ENCODE measurements at places on chromosomes 2 and 18.

DNA sequence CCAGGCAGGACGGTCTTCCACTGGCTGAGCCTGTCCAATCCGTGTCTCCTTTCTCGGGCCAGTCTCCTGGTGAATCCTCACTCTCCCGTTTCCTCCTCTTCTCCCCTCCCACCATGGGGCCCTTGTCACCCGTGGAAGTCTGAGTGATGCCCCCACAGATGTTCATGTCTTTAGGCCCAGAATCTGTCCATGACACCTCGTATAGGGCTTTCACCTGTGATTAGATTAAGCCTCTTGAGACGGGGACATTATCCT, 193.5 kb downstream of the ZFP36L2 start:
- DNase-seq = peak; percentile 55

DNA sequence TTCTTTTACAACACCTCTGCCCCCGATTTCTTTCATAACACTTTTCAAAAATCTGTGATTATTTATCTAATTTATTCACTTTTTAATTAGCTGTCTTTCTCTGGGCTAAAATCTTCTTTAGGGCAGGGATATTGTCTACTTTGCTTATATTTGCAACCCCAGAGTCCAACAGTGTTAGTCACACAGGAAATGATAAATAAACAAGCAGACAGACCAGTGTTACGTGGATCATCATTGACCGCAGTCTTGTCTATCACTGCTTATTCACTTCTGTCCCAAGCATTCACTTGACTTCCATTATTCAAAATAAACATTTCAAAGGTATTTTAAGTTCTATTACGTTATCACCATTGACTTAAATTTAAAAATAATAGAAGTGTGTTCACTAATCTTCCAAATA, 237.6 kb upstream of the UBE2E3 start:
- no peak for DNase-seq

- no peak for DNase-seq
Measured at GRCh38 chr18:7898181-7898580, 331.1 kb downstream of the PTPRM start.

- no peak for DNase-seq
Measured at GRCh38 chr2:97871096-97871780, 124.5 kb downstream of the TMEM131 start.

GRCh38 chr18:24388957-24389356, 8.7 kb downstream of the OSBPL1A start:
- no peak for DNase-seq

DNA sequence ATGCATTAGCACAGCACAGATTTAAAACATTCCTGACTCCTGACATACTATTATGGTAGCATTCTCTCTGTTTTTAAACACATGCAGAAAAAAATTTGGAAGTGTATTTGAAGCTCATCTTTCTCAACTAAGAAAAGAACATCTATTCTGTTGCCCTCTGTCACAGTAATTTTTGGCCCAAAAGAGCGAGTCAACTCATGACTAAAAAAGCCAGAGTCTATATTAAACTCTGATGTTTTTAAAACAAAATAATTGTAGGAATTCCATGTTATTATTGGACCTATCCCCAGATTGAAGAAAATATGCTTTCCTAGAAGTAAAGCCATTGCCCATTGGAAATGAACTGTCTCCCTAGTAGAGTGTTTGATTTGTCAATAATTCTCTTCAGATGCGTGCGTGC, 96.7 kb downstream of the CRIM1 start:
- DNase-seq = no peak

Data from suprapubic skin (tissue), 4 donors.